Left kidney (tissue), 8 donors: ENCODE measurements at places on chromosomes 4 and X.
A peak's percentile ranks its signal among the peaks of the same experiment; 100 is the strongest.

GRCh38 chr4:55661398-55662056, 25.4 kb upstream of the NMU start:
- no peak for DNase-seq

DNA sequence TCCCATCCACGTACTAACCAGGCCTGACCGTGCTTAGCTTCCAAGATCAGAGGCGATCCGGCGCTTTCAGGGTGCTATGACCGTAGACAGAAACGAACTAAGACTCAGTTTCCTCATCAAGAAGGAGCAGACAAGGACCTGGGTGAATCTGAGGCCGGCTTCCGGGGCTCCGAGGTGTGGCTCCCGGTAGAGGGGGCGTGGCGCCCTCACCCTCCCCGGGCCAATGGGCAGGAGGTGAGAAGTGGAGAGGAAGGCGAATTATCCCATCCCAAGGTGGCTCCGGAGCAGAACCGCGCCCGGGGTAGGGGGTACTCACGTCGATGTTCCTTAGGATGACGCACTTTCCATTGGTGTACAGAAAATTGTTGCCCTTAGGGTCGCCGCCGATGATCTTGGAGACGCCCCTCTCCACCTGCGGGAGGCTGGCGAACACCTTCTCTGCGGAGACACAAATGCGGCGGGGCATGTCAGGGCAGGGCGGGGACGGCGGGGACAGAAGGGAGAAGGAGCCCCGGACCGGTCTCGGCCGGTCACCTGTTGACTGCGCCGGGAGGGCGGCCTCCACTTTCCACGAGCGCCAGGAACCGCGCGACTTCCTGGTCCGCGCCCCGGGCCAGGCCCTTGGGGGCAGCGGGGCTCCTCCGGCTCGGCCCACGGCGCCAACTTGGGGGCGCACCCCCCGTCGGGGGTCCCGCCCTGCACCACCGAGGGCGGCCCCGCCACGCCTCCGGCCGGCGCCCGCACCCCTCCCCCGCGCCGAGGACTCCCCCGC, 616 bp downstream of the WDR1 start:
- peak; percentile 30 for DNase-seq

DNA sequence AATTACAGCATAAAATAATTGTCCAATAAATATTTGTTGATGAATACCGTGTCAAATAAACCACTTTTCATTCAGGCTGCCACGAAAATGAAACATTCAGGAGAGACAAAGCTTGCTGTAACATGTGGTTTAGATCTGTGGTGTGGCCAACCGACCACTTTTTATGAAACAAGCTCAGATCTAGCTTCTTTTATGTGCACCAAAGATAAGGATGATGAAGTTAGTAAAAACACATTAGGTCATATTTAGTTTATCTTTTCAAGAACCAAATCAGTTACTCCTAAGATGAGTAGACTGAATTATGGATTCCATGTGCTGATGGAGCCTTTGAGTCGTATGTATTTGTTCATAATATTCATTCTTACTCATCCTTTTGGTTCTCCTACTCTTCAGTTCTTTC, 35.8 kb downstream of the STOX2 start:
- DNase-seq: no peak

DNA sequence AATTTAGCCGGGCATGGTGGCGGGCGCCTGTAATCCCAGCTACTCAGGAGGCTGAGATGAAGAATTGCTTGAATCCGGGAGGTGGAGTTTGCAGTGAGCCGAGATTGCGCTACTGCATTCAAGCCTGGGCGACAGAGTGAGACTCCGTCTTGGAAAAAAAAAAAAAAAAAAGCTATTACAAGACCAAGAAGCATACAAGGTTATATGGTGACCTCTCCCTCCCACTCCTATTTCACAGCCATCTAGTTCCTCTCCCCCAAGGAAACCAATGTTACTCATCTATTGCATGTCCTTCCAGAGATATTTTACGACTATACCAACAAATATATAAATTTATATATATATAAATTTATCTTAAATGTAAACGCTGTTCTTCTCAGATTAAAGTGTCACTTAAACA, 3.2 kb downstream of the SLC9A7 start:
- no peak for DNase-seq

GRCh38 chrX:82163701-82164100, 961.8 kb downstream of the SH3BGRL start:
- DNase-seq: no peak

DNA sequence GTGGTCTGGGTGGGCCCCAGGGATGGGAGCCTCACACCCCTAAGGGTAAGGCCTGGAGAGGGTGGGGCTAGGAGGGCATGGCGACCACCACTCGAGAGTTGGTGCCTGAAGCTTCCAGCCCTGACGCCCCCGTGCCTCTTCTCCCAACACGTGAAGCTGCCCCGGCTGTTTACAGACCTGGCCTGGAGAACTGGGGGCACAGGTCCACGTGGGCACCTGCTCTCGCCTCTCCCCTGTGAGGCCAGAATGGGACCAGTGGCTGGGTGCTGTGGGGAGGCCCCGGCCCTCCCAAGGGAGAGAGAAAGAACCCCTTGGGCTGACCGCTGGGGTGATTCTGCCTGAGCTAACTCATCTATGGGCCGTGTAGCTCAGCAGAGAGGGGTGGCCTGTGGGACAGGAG, 15.5 kb downstream of the NAT8L start:
- no peak for DNase-seq

DNA sequence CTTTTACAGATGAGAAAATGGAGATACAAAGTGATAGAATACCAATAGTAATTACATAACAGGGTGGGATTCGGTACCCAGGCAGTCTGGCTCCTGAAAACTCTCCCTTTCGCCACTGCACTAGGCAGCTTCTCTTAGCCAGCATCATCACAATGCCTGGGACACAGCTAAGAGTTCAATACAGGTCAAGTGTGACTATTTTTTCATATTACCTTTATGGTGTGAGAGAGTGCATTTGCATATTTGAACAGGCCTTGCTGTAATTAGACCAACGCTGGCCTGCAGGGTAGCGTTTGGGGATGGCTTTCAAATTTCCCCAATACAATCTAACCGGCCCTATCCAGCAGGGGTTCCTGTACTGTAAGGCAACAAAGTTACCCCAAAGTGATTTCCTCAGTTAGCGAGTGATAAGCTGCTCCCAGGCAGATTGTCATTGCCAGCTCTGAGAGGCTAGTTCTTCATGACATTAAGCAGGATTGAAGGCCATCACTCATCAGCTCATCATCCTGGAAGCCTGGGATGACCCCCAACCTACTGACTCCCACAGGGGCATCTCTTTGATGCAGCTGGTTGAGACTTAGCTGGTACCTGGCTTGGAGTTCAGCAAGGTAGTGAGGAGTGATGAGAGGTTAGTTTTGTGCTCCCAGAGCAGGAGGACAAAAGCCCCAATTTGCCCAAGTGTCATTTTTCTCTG, 836.8 kb upstream of the LCORL start:
- DNase-seq: no peak

DNA sequence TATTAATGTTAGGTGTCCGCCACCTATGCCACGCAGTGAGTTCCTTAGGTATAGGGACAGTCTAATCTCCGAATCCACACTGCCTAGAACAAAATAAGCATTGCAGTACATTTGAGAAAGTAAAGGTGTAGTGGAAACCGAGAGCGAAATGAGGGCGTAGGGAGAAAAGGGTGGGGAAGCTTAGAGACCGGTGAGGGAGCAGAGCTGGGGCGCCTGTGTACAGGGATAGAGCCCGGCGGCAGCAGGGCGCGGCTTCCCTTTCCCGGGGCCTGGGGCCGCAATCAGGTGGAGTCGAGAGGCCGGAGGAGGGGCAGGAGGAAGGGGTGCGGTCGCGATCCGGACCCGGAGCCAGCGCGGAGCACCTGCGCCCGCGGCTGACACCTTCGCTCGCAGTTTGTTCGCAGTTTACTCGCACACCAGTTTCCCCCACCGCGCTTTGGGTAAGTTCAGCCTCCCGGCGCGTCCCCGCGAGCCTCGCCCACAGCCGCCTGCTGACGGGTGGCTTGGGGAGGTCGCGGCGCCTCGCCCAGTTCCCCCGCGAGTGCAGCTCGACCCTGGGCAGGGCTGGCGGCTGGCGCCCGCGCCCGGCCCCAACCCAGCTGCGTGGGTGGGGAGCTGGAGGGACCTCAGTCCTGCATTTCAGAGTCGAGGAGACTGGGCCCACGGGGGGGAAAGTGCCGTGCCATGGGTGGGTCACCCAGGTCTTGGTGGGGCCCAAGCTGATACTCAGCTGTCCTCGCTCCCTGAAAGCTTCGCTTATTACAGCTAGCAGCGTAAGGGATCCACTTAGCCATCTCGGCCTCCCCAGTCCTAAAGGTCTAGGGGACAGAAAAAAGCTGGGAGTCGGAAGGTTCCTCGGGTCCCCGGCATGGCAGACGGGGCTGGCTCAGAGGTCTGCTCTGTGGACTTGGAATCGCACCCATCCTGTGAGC, at the start of gene ANXA3:
Gene ANXA3 (plus strand): TSS at position 351 of the 932 bp plus-strand sequence. CDS start 2,704 bp downstream, outside the sequence.
- no peak for DNase-seq

DNA sequence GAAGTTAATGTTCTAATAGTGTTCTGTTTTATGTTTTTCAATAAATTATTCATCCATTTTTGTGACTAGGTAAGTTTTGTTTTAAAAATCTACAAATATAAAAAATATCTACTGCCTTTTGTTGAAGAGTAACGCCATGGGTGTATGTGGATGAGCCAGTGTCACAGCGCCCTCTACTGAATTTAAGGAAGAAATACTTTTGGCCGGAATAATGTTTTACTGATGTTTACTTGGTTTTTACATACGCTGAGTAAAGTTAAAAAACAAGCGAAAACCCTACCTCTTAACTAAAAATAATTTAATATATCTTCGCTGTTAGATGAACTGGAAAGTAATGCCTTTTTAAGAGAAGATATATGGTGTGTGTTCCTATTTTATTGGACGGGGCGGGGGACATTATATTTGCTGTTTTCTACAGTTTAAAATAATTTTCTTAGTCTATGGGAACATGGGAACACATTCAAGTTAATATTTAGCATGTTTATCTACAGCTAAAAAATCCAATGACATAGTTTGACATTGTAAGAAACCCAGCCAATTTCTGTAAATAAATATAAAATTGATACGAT, 86.1 kb downstream of the CPE start:
- peak; percentile 35 for DNase-seq

- DNase-seq: no peak
Observed at GRCh38 chrX:37437160-37437559, 88.0 kb downstream of the PRRG1 start.

- peak; percentile 13 for DNase-seq
Observed at GRCh38 chrX:101219864-101220346, 319 bp downstream of the DRP2 start.

- DNase-seq: no peak
Observed at GRCh38 chr4:2871911-2872310, 28.3 kb downstream of the ADD1 start.

- DNase-seq: peak; percentile 32
Observed at GRCh38 chr4:53497487-53498244, 93.6 kb downstream of the LNX1 start.

- DNase-seq: no peak
Observed at GRCh38 chr4:154425514-154425913, 66.1 kb downstream of the DCHS2 start.

DNA sequence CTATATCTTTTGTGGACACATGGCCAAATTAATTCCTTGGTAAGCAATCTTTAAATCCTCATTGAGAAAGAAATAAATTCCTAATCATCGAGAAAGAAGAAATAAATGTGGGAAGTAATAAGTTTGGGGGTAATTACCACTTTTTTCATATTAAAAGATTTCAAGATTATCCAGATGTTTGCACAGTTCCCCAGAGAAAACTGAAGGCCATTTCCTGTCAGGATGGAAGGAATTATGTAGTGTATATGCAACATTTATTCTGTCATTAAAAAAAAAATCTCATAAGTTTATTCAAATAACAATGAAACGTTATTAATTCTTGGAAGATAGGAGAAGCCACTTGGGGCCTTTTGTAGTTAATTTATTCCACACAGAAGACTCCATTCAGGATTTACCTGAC, 385.6 kb upstream of the NR3C2 start:
- DNase-seq: no peak

- no peak for DNase-seq
Observed at GRCh38 chr4:25190407-25190806, 30.2 kb upstream of the SEPSECS start.

DNA sequence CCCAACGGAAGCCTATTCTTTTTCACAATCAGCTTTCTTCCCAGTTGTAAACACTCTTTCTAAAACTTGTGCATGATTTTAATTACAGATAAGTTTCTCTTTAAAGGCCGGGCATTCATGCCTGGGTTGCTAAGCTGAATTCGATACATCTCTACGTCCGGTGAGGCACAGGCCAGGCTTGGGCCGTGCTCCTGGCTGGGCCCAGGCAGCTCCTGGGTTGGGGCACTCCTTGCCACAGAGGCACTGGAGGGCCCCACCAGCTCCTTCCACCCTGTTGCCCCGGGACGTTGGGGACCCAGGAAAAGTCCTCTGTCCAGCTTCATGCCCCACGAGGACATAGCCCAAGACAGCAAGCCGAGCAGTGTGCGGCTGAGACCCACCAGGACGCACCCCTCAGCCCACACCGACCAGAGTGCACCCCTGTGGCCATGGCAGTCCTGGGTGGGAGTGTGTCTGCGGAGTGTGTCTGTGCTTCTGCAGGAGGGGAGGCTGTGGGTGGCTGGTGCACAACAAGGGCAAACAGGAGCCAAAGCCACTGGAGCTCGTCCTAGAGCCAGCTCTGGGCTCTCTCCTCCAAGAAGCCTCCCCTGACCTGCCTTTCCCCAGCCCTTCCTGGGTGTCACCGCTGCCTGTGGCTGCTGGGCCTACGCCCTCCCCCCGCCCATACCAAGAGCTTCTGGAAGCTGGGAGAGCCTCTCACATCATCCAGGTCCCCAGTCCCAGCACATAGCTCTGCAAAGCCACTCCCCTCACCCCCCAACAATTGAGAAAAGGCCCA, 128.0 kb upstream of the NKX1-1 start:
- DNase-seq: no peak

DNA sequence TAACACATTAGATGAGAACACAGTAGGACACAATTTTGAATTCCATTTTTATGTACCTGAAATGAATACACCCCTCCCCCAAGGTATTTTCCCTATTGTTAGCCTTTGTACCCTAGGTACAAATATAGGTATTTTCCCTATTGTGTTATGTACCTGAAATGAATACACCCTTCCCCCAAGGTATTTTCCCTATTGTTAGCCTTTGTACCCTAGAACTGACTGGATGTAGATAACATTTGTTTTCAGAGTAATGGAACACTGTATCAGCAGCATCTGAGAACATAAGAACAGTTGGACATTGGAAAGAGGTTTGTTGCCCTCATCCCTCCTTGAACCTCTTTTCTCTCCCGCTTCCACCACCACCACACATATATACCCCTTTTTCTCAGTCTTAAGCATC, 37.6 kb downstream of the YIPF6 start:
- DNase-seq: no peak

DNA sequence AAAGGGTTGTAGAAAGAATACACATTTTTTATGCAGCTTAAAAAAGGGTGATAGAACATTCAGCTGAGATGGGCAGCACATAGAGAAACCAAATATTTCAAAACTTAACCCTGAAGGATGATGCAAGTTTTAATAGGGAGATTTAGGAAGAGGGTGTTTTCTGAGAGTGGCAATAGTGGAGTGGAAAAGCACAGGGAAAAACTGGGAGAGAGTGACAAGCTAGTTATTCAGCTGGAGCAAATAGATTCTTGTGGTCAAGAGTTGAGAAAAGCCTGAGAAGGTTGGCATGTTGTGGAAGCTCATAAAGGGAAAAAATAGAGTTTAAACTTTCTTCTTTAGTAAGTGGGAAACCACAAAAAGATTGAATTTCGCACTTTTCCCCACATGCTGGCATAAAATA, 359.6 kb upstream of the PITX2 start:
- DNase-seq: no peak

- DNase-seq: no peak
Observed at GRCh38 chr4:155038459-155038858, 170.0 kb upstream of the NPY2R start.

- DNase-seq: no peak
Observed at GRCh38 chrX:21666679-21667078, 8.5 kb upstream of the KLHL34 start.

- DNase-seq: no peak
Observed at GRCh38 chrX:150683536-150684146, 9.6 kb upstream of the MTMR1 start.
